Pancreas (tissue), 10 donors: ENCODE measurements at places on chromosomes 12 and 14. TPM values are rescaled to one million over a fixed set of nuclear protein-coding genes. Genes with fewer than 3 reads are reported as not detected.

DNA sequence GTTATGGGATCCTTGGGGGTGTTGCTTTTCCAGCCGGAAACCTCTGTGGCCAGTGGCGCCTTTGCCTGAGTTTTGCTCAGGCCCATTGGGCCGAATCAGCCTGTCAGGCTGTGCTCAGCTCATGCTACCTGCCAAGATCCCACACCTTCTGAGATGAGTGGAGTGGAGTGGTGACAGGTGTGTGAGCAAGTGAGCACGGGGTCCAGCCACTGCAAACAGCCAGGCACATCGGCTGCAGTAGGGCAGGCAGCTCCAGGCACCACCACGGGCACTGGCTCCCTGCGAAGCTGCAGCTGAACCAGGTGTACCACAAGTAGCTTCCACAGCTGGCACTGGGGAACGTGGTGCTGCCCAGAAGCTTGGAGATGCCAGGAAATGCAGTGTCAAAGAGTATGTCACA lies 21.1 kb upstream of the WDR89 start:
- DNase-seq, result no peak
- no peaks in the 10 kb centered on the region for H3K27me3 ChIP-seq
- H3K4me1 ChIP-seq, result peaks cover 6% of the 10 kb centered on the region
- no peak overlapping the region for H3K27ac ChIP-seq

DNA sequence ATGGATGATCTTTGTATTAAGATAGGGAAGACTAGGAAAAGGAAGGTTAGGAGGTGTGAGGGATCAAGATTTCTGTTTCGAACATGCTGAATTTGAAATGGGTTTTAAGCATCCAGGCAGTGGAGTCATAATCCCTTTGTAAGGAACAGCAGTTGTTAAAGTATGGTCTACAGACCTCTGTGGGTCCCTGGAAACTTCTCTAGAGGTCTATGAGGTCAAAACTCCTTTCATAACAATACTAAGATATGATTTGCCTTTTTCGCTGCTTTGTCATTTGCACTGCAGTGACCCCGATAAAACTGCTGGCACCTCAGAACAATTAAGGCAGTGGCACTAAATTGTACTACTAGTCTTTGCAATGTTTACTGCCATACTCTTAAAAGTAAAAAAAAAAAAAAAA lies 1.5 kb downstream of the RAD51AP1 start:
- peaks cover 5% of the 10 kb centered on the region for H3K4me1 ChIP-seq
- no peak for DNase-seq

GRCh38 chr12:27133022-27133590 lies 50.7 kb upstream of the C12orf71 start:
- no peak for DNase-seq
- no peaks in the 10 kb centered on the region for H3K4me1 ChIP-seq
- H3K27me3 ChIP-seq, result no peaks in the 10 kb centered on the region
- no peak overlapping the region for H3K4me3 ChIP-seq

The CLEC4E gene
- total RNA-seq, result not detected
